Esophagus squamous epithelium (tissue), 5 donors: ENCODE measurements at places on chromosomes 4 and X. TPM values are rescaled to one million over a fixed set of nuclear protein-coding genes. Genes with fewer than 3 reads are reported as not detected.

HNRNPH2 gene
- 34.5 TPM for total RNA-seq

HSD17B11 gene
- total RNA-seq = 4.2 TPM

VCX2 gene
- total RNA-seq = not detected

- DNase-seq = no peak
Observed at GRCh38 chr4:47483745-47484144, 1.3 kb upstream of the ATP10D start.

DNA sequence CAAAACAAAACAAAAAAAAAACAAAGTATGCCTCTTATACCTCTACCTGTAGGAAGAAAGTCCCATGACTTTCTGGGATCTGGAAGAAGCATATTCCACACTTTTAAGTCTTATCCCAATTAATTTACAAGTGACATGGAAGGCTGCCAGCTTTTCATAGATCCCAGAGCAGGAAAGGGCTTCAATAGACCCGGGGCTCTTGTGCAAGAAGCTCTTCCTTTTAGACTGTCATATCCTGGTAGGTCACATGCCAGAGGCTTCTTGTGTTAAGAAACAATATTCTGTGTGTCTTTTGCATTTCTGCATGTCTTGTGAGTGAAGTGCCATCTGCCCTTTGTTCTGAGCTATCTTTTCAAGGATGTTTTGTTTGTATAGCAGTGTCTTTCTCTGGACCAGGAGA, 84.4 kb upstream of the PHOX2B start:
- no peak for DNase-seq

- DNase-seq = no peak
Observed at GRCh38 chrX:108071578-108071977, 19.8 kb downstream of the PSMD10 start.

- no peak for DNase-seq
Observed at GRCh38 chrX:73563738-73564068, 706 bp downstream of the CHIC1 start.

- DNase-seq = no peak
Observed at GRCh38 chr4:98573791-98574190, 84.6 kb downstream of the TSPAN5 start.

DNA sequence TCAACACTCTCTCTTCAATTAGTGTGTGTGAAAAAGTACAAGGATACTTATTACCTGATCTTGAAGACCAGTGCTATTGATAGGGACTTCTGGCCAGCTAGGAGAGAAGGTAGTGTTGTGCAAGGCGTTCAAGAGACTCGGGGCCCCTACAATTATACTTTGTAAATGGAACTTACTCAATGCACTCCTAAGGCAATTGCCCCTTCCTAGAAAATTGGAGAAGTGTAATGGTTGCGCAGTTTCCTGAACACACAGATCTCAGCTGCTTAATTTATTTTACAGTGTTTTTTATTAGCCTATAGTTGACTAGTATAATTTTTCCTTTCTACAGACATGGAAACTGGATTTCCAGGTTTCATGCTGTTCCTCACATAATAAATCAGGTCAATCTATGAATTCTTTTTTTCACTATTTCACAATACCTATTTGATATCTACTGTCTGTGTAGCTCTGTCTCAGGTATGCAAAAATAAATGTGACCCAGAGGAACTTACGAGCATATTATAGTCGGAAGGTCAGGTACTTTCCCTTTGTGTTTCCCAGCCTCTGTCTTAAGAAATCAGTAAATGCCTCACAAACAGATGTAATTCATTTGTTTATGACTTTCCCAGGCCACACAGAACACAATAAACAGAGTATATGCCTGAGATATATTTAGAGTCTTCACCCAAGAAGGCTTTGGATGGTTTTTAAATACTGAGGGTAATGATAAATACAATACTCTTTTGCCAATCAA, 89.1 kb upstream of the TET2 start:
- DNase-seq = no peak

- no peak for DNase-seq
Observed at GRCh38 chrX:134688839-134689238, 30.6 kb upstream of the PLAC1 start.

DNA sequence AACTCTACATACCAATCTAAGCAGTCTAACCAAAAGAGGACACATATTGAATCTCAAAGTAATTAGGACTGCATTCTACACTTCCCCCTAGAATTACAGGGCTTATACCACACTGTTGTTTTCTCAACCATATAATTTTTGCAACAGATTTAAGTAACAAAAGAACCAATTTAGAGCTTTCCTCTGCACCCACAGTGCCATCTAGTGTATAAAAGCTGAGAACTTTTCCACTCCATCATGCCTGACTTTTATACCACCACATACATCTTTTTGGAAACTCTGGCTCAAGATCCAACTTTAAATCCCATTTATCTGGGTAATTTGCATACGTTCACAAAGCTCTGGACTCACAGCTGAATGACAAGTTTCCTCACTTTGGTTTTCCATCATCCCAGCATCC, 99.5 kb downstream of the EFHC2 start:
- DNase-seq = no peak
